ENCODE measurements at places on chromosomes 11 and 22. TPM values are rescaled to one million over a fixed set of nuclear protein-coding genes. Genes with fewer than 3 reads are reported as not detected.

GRCh38 chr22:24883432-24883831, 63.1 kb downstream of the LHFPL7 start:
- no peak for ATAC-seq

Gene FAM227A
- 0.63 TPM for total RNA-seq

DNA sequence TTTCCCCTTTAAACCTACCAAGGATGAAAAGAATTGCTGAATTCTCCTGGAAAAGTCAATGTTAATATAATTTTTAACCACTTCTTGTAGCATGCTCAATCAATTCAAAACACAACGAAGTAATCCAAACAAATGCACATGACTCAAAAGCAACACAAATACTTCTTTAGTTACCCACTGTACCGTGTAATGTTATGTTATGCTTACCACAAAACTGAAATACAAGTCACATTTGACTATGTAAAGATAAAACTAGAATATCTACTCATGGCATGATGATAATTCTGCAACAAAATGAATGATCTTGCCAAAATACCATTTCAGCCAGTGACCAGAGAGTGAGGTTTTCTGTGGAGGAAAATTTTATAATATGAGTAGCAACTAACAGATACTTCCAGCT, 587.0 kb downstream of the DLG2 start:
- no peak for ATAC-seq

DNA sequence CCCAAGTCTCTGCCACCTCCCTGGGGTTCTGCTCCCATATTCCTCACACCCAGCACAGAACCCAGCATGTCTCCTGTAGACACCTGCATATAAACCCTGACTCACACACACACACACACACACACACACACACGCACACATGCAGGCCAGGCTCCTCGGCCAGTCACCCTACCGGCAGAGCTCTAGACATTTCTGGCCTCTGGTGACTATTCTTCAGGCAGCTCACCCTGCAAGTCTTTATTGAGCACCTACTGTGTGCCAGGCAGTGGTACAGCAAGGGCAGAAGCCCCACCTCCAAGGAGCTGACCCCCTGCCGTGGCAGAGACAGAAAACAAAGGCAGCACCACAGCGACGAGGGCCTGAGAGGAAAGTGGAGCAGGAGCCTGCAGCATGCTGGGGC, 50.3 kb downstream of the CDKN1C start:
- ATAC-seq, result no peak

Gene TREH
- total RNA-seq, result not detected

GRCh38 chr11:72471005-72471898, 36.9 kb upstream of the CLPB start:
- ATAC-seq, result peak; percentile 72

GRCh38 chr11:60455531-60456042, at the start of gene MS4A1:
Gene MS4A1, plus strand, starts transcription at chr11:60455847. Its CDS starts 6,528 bp downstream, at chr11:60462375.
- no peak for ATAC-seq

DNA sequence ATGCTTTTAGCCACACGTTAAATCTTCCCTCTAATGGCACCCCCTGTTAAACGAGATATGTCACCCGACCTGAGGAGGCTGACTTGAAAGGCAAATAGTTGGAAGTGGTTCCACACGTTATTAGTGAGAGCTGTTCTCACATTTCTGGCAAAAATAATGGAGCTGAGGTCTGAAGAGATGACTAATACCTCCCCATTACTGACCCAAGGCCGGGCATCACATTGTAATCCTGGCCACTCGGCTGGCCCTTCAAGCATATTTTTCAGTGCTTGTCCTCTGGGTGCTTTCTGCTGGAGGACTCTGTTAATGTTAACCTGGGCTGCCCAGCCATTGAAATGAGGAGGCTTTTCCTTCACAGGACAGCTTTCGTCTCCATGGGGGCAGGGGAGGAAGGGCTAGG, 260.0 kb upstream of the CADM1 start:
- ATAC-seq, result no peak

Gene KIAA1671
- total RNA-seq, result 6.0 TPM

Data from activated T-helper 17 cell treated with anti-CD3 and anti-CD28 coated beads, Interleukin-2, amount 50 U/mL, for 72 hours (primary cell).